ENCODE measurements at places on chromosomes 16 and 17. TPM values are rescaled to one million over a fixed set of nuclear protein-coding genes. Genes with fewer than 3 reads are reported as not detected.

The TCAP gene
- total RNA-seq: 5,825 TPM

The NRN1L gene
- 0.49 TPM for total RNA-seq

The TP53TG3F gene
- not detected for total RNA-seq

The TMED6 gene
- total RNA-seq: not detected

The SLC52A1 gene
- total RNA-seq: not detected

The DRG2 gene
- 20.2 TPM for total RNA-seq

The LRRC37A gene
- total RNA-seq: 1.2 TPM

The CCL13 gene
- 0.74 TPM for total RNA-seq

The FOXO3B gene
- total RNA-seq: 0.88 TPM

The NEUROD2 gene
- not detected for total RNA-seq

The CALB2 gene
- 0.36 TPM for total RNA-seq

All from left ventricle myocardium inferior (tissue), 1 donor.